ENCODE measurements at places on chromosomes 1 and 21. TPM values are rescaled to one million over a fixed set of nuclear protein-coding genes. Genes with fewer than 3 reads are reported as not detected.

SCP2 gene
- total RNA-seq: 115 TPM

F13B gene
- not detected for total RNA-seq

GJA4 gene
- 2.0 TPM for total RNA-seq

CCDC181 gene
- total RNA-seq: not detected

NFASC gene
- 9.3 TPM for total RNA-seq

DNA sequence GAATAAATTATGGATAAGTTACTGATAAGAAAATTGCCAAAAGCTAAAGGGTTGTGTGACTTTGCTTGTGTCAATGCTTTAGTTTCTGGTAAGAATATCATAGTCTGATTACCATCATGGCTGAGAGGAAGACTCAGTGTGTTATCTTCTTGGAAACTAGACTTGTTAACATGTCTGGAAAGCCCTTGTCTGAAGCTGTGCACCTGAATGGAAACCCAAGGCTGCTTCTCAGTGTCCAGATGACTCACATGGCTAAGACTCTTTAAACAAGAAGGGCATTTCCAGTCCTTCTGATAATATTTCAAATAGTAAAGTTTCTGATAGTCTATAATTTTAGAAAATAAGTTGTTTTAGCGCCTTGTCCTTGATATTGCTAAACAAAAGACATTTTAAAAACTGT is 1092.7 kb downstream of the PLA2G4A start:
- no peak for DNase-seq

GRCh38 chr1:113199760-113200455 is 126.9 kb downstream of the LRIG2 start:
- DNase-seq: no peak

- peak; percentile 49 for DNase-seq
Measured at GRCh38 chr1:155250633-155251449, 4.4 kb downstream of the ENTREP3 start.

DNA sequence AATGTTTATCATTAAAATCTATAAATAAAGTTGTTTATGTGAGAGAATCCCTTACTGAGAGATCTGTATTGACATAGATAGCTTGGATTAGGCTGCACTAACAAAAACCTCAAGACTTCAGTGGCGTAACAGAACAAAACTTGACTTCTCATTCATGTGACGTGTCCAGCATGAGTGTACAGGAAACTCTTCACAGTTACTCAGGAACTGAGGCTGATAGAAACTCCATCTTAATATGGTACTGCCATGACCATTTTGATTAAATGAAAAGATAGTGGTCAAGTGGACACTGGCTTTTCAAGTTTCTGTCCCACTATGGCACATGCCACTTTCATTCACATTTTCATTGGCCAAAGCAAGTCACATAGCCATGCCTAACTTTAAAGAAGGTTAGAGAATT is 3.7 kb downstream of the ST3GAL3 start:
- no peak for DNase-seq

DNA sequence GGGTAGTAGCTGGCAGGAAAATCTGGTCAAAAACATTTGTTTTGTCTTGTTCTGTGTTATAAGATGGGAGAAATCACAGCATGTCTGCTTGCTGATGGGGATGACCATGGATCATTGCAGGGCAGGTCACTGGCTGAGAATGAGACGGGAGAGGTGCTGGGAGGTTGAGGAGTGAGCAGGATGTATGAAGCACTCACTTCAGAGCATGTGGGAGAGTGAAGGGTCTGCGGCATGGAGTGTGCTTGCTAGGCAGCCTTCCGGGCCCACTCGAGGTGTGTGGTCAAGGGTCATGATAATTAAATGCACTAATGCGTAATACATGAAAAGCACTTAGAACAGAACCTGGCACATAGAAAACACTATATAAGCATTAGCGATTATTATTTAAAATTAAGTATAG is 42.0 kb upstream of the SPOCD1 start:
- DNase-seq: no peak

DNA sequence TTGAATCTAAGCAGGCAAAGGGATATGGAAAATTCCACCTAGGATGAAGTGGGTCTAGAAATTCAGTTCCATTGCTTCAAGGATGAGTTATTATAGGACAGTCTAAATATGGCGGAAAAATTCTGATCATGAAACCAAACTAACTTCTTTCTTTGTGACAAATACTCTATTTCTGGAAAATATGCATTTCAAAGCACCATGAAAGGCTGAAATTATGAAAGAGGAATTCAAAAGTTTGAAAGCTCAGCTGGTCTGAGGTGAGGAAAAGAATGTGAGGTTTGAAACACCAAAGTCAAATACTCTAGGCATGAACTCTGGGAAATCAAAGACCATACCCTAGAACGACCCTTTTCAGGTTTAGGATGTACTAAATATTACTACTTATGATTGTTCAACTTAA is 36.4 kb upstream of the COL11A1 start:
- DNase-seq: no peak

- DNase-seq: no peak
Measured at GRCh38 chr1:93353286-93353685, 7.6 kb downstream of the DR1 start.

DNA sequence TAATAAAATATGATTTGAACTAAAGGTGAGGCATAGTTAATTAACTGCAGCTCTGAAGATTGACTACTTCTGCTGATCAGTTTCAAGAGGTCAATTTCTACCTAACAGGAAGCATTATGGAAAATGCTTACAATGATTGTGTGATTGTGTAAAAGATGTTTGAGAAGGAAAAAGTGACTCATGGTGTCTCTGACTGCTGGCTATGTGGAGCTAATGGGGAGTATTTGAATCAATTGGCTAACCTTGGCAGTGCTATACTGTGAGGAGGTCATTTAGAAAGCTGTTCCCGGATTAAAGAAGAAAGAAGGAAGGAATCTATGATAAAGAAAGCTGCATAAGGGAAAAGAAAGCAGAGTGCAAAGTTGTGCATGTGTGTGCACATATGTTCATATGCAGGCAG is 376.5 kb downstream of the ADGRL2 start:
- DNase-seq: no peak

GRCh38 chr1:11813021-11813420 is 7.0 kb downstream of the CLCN6 start:
- DNase-seq: no peak

DNA sequence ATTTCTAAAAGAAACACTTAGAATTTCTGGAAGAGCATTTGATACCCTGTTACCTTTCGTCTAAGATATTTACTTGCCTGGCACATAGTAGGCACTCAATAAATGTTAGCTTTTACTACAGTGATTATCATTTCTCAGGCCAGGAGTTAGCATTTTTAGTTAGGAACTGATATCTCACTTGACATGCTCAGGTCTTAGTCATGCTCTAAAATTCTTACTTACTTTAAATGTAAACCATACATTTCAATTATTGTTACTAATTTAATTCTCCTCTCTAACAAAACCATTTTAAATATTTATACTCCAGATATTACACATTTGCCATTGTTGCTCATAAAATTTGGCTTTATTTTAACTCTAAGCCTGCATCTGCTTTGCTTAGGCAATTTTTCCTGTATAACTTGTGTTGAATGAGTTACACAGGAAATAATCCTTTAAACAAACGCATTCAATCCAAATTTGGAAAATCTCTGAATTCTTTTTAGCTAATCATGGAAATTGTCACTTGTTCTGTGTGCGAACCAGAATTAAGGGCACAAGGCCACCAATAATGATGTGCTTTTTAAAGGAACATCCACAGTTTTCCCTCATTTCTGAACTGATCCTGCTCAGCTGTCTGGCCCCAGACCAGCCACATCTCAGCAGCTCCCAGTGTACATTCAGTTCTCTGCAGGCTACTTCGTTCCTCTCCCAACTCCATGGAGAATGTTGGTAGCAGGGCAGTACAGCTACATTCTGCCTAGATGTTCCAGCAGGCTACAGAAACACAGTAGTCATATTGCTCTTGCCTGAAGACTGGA is 15.6 kb downstream of the NIBAN1 start:
- no peak for DNase-seq
